ENCODE measurements at places on chromosomes 7 and 10.

DNA sequence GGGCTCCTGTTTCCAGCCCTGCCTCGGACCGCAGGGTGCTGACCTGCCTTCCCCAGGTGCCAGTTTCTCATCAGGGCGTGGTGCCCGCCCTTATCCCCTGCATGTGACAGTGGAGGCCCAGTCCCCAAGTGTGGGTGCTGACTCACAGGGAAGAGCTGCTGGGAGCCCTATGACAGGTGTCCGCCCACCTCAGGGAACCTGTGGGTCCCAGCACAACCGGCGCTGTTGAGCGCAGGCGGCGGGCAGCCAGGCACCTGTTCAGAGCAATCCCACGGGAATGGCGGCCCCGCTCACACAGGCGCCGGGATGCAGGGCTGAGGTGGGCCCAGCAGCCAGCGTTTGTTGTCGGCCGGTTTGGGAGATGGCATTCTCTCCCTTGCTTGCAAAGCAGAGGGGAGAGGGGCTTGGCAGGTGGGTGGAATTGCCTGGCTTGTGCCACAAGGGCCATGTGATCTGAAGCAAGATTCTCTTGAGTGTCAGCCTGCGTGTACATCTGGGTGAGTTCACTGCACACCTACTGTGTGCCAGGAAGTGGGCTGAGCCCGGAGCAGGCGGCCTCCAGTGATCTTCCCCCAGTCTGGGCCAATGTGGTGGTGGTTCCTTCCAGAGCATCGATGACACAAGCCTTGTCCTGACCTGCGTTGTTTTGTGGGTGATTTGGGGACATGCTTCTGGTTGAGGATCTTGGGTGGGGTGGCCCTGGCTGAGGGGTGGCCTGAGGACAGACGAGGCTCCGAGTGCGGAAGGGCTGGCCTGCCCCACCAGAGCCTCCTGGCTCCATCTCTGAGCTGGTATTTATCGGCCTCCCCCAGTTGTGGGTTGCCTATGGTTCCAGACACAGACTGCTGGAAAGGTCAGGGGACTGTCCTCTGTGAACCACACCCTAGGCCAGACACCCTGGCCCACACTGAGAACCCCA, 2.4 kb downstream of the PWWP2B start:
- no peak for DNase-seq

- no peak for DNase-seq
These were observed 730.4 kb downstream of the PHTF2 start for GRCh38 chr7:78528964-78529363.

GRCh38 chr10:95404864-95405263, 114.1 kb upstream of the PDLIM1 start:
- no peak for DNase-seq

GRCh38 chr10:34047389-34047788, 712.9 kb upstream of the NRP1 start:
- no peak for DNase-seq

- no peak for DNase-seq
These were observed 5.8 kb downstream of the C7orf57 start for GRCh38 chr7:48040944-48041652.

Measured in left lobe of liver (tissue), 2 donors.